ENCODE measurements at places on chromosomes 5 and 9.

GRCh38 chr5:74594137-74595040 lies 46.1 kb downstream of the ENC1 start:
- DNase-seq = no peak

- peak; percentile 54 for DNase-seq
Observed at GRCh38 chr5:43041669-43042175, 1.6 kb upstream of the ANXA2R start.

- DNase-seq = no peak
Observed at GRCh38 chr5:58871648-58872242, 288.9 kb downstream of the RAB3C start.

GRCh38 chr5:113680534-113680933 lies 167.0 kb downstream of the YTHDC2 start:
- no peak for DNase-seq

- DNase-seq = no peak
Observed at GRCh38 chr5:127746756-127747155, 43.6 kb downstream of the CCDC192 start.

- DNase-seq = no peak
Observed at GRCh38 chr9:92058723-92059444, 56.3 kb downstream of the SPTLC1 start.

- no peak for DNase-seq
Observed at GRCh38 chr5:78753093-78753531, 104.5 kb upstream of the LHFPL2 start.

GRCh38 chr9:21316860-21317259 lies 11.7 kb upstream of the IFNA5 start:
- DNase-seq = no peak
